ENCODE measurements at places on chromosomes 11 and 22.

DNA sequence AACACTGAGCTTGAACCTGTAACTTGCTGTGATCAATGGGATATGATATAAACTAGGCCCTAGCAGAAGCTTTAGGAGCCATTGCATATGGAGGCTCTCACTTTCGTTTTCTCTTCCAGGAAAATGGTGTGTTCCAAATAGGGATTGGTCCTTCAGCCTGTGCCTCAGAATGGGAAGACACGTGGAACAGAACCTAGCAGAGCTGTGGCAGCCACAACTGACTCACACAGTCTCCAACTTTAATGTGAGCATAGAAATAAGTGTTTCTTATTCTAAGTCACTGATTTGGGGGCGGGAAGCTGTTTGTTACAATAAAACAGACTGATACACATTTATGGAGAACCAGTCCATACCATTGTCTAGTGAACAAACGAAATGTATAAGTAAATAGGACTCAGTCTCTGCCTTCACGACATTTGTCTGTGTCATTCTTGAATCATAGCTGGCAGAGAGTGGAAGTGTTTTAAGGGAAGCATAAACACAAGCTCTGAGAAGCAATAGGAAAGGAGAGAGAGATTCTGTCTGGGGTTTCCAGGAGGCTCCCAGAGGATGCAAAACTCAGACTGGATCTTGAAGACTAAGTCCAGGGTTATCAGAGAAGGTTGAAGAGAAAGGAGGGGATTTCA, 97.3 kb downstream of the GALNT18 start:
- no peak for DNase-seq

DNA sequence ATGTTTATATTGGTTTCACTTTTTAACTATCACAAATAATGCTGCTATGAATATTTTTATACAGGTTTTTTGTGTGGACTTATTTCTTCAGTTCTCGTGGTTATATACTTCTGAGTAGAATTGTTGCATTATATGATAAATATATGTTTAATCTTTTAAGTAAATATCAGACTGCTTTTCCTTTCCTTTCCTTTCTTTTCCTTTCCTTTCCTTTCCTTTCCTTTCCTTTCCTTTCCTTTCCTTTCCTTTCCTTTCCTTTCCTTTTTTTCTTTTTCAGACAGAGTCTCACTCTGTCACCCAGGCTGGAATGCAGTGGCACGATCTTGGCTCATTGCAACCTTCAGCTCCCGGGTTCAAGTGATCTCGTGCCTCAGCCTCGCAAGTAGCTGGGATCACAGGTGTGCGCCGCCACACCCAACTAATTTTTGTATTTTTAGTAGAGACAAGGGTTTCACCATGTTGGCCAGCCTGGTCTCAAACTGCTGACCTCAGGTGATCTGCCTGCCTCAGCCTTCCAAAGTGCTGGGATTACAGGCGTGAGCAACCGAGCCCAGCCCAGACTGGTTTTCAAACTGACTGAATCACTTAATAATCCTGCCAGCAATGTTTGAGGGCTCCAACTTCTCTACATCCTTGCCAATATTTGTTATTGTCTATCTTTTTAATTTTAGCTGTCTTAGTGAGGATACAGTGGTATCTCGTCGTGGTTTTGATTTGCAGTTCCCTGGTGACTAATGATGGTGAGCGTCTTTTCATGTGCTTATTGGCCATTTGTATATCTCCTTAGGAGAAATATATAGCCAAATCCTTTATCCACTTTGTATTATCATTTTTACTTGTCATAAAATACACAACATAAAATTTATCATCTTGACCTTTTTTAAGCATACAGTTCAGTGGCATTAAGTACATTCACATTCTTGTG, 21.9 kb downstream of the HTR3B start:
- no peak for DNase-seq

DNA sequence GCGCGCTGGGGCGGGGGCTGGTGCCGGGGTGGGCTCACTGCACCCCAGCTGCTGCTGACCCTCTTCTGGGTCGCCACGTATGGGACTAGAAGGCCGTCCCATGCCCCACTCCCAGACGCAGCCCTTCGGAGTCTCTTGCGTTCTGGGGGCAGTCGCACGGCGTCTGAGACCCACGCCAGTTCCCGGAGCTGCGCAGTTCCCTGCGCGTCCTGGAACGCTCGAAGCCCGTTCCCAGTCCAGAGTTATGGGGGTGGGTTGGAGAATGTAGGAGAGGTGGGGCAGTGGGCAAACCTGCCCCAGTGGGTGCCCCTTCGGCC, 375 bp downstream of the LAYN start:
- DNase-seq = no peak

DNA sequence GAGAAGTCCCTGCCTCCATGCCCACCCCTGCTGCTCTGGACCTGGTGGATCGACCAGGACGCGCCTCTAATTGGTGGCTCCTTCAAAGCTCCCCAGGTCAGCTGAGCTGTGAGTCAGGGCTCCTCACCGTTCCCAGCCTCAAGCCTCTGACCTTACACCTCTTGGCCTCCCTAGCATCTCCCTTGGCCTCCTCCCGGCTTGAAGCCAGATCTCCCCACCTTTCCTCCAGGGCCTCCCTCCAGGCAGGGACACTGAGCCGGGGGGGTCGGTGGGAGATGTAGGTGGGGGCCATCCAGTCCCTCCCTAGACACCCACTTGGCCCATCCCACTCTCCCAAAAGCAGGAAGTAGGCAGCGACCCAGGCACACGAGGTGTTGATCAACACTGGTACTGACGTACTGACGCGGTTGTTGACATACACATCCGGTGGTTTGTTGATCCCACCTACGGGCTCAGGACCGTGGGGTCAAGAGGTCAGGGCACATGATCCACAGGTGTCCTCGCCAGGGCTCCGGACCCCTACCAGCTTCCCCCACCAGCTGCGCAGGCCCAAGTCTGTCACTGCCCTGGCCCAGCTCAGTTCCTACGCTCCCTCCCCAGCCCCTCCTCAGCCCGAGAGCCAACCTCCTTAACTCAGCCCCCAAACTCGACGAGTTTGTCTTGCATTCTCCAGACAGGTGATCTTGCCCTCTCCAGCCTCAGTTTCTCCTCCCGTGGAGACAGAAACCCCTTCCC, 802 bp downstream of the ATG2A start:
- no peak for DNase-seq

DNA sequence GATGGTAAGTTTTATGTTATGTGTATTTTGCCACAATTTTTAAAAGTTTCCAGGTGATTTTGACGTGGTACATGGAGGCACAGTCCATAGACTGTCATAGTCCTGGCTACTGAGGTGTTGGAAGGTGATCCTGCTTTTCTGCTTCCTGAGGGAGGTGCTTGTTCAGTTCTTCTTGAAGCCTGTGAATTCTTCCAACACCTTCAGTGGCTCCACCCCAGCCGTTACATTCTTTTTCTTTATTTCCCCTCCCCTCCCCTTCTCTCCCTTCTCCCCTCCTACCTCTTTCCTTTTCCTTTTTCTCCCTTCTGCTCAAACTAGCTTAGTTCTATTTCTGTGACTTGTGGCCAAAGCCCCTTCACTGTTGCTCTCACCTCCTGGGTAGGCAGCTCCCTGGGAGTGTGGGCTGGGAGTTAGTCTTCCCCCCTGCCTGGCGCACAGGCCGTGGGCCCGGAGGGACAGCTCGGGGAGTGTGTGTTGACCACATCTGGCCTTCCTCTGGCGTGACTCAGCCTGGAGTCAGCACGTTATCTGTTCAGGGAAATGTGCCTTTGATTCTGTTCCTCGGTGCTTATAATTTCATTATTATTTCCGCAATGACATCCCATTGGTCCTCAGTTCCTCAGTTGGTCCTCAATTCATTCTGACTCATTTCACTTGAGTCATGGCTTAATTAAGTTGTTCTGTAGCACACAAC, 566.2 kb downstream of the TBC1D22A start:
- no peak for DNase-seq

GRCh38 chr22:47445716-47446290, 683.4 kb downstream of the TBC1D22A start:
- DNase-seq = no peak

GRCh38 chr11:122045181-122045586, 70.8 kb downstream of the BLID start:
- DNase-seq = no peak

- no peak for DNase-seq
Observed at GRCh38 chr11:71963468-71963867, 34.6 kb downstream of the RNF121 start.

- no peak for DNase-seq
Observed at GRCh38 chr11:65592858-65593517, 2.6 kb downstream of the KCNK7 start.

- DNase-seq = no peak
Observed at GRCh38 chr22:47333625-47334024, 571.2 kb downstream of the TBC1D22A start.

GRCh38 chr11:30107899-30108298, 91.1 kb upstream of the KCNA4 start:
- DNase-seq = no peak

GRCh38 chr11:74366576-74366975, 31.7 kb downstream of the PGM2L1 start:
- no peak for DNase-seq

- no peak for DNase-seq
Observed at GRCh38 chr22:35327690-35328471, 28.2 kb downstream of the TOM1 start.

GRCh38 chr11:97965849-97966646, 1054.7 kb upstream of the CNTN5 start:
- no peak for DNase-seq

GRCh38 chr11:83008581-83008923, 63.1 kb downstream of the RAB30 start:
- DNase-seq = no peak

DNA sequence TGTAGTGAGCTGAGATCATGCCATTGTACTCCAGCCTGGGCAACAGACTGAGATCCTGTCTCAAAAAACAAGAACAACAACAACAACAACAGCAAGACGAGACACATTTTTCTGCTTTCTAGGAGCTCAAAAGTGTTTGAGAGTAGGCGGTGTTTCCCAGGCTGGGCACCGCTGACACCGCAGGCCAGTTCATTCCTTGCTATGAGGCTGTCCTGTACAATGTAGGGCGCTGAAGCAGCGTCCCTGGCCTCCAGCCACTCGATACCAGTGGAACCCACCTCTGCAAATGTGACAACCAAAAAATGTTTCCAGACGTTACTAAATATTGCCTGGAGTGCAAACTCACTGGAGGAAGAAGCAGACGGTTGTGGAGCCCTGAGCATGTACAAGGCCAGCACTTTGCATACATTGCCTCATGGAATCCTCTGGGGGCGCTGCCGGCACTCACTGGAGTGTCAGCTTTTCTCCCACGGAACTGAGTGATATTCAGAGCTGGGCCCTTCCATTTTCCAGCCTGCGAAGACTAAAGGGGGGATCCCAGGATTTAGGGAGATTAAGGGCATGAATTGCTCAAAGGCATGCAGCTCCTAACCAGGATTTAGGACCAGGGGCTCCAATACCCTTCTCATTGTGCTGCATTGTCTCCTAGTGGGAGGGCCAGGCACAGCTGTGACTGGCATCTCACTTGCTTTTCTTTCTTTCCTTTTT, 5.8 kb upstream of the MIEF1 start:
- peak; percentile 75 for DNase-seq

GRCh38 chr11:133841279-133842043, 3.9 kb downstream of the SPATA19 start:
- DNase-seq = no peak

DNA sequence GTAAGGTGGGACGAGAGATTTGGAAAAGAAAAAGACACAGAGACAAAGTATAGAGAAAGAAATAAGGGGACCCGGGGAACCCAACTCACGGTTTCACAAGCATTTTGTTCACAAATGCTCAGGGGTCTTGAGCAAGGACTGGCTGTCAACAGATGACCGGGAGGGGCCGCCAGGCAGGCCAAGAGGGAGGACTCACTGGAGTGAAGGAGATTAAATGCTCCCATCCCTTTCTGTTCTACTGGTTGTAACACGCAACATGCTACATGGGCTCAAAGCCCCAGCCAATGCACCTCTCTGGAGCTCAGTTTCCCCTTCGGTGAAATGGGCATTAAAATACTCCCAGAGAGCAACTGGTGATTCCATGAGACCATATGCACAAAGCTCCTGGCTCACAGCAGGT, 13.4 kb downstream of the SHANK2 start:
- DNase-seq = no peak

- DNase-seq = no peak
Observed at GRCh38 chr11:36139767-36140166, 149.5 kb downstream of the COMMD9 start.

DNA sequence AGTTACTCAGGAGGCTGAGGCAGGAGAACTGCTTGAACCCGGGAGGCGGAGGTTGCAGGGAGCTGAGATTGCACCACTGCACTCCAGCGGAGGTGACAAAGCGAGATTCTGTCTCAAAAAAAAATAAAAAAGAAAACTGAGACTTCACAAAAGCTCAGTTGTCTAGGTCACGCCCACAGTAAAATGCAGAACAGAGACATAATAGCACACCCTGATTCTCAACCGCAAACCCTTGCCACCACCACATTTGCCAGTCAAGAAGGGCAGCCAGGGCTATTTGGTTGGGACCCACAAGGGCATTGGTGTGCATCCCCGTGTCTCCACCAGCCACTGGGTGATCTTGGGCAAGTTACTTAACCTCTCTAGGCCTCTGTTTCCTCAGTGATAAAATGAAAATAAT, 25.4 kb downstream of the CREB3L1 start:
- no peak for DNase-seq
